ENCODE measurements at places on chromosomes 1 and 21. TPM values are rescaled to one million over a fixed set of nuclear protein-coding genes. Genes with fewer than 3 reads are reported as not detected.

Gene TTC34
- total RNA-seq: 2.8 TPM

- no peaks in the 10 kb centered on the region for H3K4me1 ChIP-seq
- H3K4me3 ChIP-seq: no peak overlapping the region
- DNase-seq: no peak
- H3K27me3 ChIP-seq: no peaks in the 10 kb centered on the region
- no peak overlapping the region for H3K27ac ChIP-seq
- H3K36me3 ChIP-seq: no peaks in the 10 kb centered on the region
These were observed 198.8 kb upstream of the C8B start for GRCh38 chr1:57164584-57164983.

Gene CORT
- total RNA-seq: 0.39 TPM

Gene FOXO6
- total RNA-seq: not detected

DNA sequence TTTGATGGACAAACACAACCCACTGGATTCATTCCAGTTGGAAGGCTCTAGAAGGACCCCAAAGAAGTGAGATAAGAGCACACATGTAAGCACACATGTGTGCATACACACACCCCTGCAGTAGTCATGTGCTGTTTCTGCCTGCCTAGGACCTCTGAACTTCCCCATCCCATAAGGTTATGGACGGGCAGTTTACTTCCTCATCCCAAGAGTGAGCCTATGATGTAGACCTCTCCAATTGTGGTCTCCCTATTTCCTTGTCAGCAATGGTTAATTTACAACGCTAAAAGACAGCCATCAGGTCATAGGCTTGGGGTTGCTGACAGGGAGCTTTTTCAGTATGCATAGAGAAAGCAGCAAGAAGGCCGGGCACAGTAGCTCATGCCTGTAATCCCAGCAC is 15.4 kb upstream of the ADAR start:
- no peaks in the 10 kb centered on the region for H3K27me3 ChIP-seq
- DNase-seq: no peak
- no peak overlapping the region for H3K4me3 ChIP-seq

GRCh38 chr21:35517865-35518264 is 468.8 kb upstream of the RUNX1 start:
- no peaks in the 10 kb centered on the region for H3K36me3 ChIP-seq
- no peak overlapping the region for H3K27ac ChIP-seq
- H3K4me3 ChIP-seq: no peak overlapping the region
- H3K27me3 ChIP-seq: no peaks in the 10 kb centered on the region
- H3K4me1 ChIP-seq: peaks cover 4% of the 10 kb centered on the region

- H3K4me3 ChIP-seq: no peak overlapping the region
- peaks cover 20% of the 10 kb centered on the region for H3K27me3 ChIP-seq
- no peak for DNase-seq
- H3K36me3 ChIP-seq: no peaks in the 10 kb centered on the region
These were observed 7.0 kb upstream of the RWDD3 start for GRCh38 chr1:95226781-95227660.

DNA sequence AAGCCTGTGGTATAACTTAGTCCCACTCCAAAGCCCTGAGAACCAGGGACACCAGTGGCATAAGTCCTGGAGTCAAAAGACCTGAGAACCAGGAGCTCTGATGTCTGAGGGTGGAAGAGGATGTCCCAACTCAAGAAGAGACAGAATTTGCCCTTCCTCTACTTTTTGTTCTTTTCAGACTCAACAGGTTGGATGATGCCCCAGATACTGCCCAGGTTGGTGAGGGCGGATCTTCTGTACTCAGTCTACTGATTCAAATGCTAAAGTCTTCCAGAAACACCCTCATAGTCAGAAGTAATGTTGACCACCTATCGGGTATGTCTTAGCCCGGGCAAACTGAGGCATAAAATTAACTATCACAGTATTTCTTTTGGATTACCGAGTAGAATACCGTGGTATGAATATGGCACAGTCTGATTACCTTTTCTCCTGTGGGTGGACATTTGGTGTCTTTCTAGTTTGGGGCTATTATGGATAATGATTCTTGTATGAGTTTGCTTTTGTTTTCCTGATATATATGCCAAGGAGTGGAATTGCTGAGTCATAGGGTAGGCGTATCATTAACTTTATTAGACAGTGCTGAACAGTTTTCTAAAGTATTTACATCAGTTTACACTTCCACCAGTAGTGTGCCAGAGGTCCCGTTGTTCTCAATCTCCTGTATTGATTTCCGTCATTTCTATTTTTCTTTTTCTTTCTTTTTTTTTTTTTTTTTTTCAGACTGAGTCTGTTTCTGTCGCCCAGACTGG is 3.2 kb upstream of the CHAF1B start:
- no peak overlapping the region for H3K27ac ChIP-seq
- peaks cover 8% of the 10 kb centered on the region for H3K4me1 ChIP-seq
- H3K36me3 ChIP-seq: peaks cover 7% of the 10 kb centered on the region
- H3K4me3 ChIP-seq: no peak overlapping the region
- H3K27me3 ChIP-seq: no peaks in the 10 kb centered on the region

DNA sequence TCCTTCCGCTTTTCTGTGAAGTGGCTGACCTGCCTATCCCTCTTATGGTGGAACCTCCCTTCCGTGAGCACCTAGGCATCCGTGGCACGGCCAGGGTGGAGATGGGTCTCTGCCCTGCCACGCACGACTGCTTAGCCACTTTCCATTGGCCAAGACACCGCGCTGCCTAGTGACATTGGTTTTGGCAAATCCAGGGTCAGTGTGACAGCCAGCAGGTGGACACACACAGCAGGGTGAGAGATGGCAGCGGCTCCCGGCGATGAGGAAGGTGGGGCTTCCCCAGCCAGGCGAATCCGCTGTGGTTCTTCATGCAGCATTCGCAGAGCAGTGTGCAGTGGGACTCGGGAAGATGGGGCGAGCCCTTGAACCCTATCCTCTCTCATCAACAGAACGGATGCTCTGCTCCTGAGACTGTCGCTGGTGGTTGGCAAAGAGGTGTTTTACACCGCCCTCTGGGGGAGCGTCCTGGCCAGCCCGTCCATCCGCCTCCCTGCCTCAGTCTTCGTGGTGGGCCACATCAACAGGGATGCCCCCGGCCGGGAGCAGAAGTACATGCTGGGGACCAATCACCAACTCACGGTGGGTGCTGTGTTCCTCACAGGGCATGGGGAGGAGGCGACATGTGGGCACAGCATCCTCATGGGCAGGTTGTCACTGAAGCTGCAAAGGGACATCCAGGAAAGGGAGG is 51.8 kb downstream of the DOP1B start:
- peaks cover 21% of the 10 kb centered on the region for H3K4me1 ChIP-seq
- no peak overlapping the region for H3K4me3 ChIP-seq

DNA sequence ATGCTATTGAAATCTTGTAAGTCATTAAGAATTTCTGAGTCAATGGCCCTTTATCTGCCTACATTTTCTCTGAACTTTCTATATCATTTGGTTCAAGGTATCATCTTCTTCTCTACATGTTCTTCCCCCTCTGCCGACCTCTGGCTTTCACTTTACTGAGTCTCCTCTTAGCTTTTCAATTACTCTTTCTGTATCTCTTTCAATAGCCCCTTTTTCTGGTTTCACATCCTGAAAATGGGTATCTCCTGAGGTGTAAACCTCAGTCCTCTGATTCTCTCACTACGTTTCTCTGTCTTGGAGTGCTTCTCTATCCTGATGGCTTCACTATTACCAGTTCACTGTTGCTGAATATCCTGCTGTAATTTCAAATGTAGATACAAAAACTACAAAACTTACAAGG is 98.9 kb downstream of the LYST start:
- H3K4me3 ChIP-seq: no peak overlapping the region
- peaks cover 9% of the 10 kb centered on the region for H3K4me1 ChIP-seq
- no peak for DNase-seq
- H3K27ac ChIP-seq: peak overlapping the region; percentile 12
- H3K27me3 ChIP-seq: no peaks in the 10 kb centered on the region
- peaks cover 17% of the 10 kb centered on the region for H3K36me3 ChIP-seq

Gene MYCL
- total RNA-seq: 0.34 TPM

DNA sequence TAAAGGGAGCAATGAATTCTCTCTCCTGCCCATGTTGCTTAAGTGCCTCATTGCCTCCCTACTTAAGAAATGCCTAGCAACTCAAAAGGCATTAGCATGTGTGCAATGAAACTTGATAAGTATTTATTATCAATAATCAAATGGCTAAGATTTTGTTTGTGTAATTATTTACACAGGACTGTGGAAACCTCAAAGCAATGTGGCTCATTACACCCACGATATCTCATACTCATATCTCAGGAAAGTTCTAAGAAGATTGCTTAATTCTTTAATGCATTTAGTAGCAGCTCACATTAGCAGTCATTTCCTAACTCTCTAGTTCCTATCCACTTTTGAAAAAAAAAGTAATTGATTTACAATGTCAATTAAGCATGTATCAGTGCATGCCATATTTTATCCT is 253.3 kb downstream of the DUSP10 start:
- DNase-seq: no peak
- no peak overlapping the region for H3K27ac ChIP-seq
- H3K27me3 ChIP-seq: peaks cover 6% of the 10 kb centered on the region
- no peaks in the 10 kb centered on the region for H3K4me1 ChIP-seq

Gene CLCC1
- 19.3 TPM for total RNA-seq

Measured in activated naive CD8-positive, alpha-beta T cell treated with anti-CD3 and anti-CD28 coated beads, Interleukin-2, amount 10 ng/mL, durations not matched to agents 7 days and 5 days (primary cell).